ENCODE measurements at places on chromosomes 2 and 18. TPM values are rescaled to one million over a fixed set of nuclear protein-coding genes. Genes with fewer than 3 reads are reported as not detected.

SULT1C3 gene
- total RNA-seq: not detected

SPATA3 gene
- total RNA-seq: not detected

TNFAIP6 gene
- 25.2 TPM for total RNA-seq

IL1B gene
- 0.50 TPM for total RNA-seq

KCMF1 gene
- total RNA-seq: 56.1 TPM

ZNF638 gene
- 139 TPM for total RNA-seq

RPE gene
- 55.1 TPM for total RNA-seq

ABCG5 gene
- under 0.01 TPM for total RNA-seq

DNAJC10 gene
- total RNA-seq: 223 TPM

SLC9A4 gene
- under 0.01 TPM for total RNA-seq

NUP35 gene
- 13.1 TPM for total RNA-seq

SCG2 gene
- total RNA-seq: 4.0 TPM

MBP gene
- total RNA-seq: 20.5 TPM

PID1 gene
- 40.8 TPM for total RNA-seq

MOCOS gene
- total RNA-seq: 2.9 TPM

TUBB6 gene
- 471 TPM for total RNA-seq

ID2 gene
- total RNA-seq: 109 TPM

SLC5A7 gene
- not detected for total RNA-seq

CRYGD gene
- not detected for total RNA-seq

EMILIN2 gene
- total RNA-seq: 10.3 TPM

TRIB2 gene
- total RNA-seq: 49.0 TPM

CNGA3 gene
- 0.13 TPM for total RNA-seq
